Suprapubic skin (tissue), 4 donors: ENCODE measurements at places on chromosomes 5 and 9.

DNA sequence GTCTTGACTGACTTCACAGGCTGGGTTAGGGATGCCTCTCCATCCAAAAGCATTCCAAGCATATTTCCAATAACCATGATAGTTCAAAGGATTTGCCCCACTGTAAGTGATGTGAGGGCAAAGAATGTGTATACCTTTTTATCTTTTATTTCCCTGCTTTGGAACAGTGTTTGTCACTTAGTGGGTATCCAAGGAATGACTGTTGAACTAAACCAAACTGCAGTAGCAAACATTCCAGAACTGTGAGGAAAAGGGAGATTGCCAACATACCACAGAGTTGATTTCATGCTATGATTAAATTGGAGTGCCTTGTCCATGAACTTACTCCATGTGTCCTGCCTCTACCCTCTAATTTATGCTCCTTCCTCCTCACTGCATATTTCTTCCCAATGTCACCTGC lies 400.0 kb downstream of the KIAA0825 start:
- no peaks in the 10 kb centered on the region for H3K27me3 ChIP-seq
- no peaks in the 10 kb centered on the region for H3K4me1 ChIP-seq
- no peaks in the 10 kb centered on the region for H3K36me3 ChIP-seq
- no peak overlapping the region for H3K27ac ChIP-seq
- DNase-seq = no peak

DNA sequence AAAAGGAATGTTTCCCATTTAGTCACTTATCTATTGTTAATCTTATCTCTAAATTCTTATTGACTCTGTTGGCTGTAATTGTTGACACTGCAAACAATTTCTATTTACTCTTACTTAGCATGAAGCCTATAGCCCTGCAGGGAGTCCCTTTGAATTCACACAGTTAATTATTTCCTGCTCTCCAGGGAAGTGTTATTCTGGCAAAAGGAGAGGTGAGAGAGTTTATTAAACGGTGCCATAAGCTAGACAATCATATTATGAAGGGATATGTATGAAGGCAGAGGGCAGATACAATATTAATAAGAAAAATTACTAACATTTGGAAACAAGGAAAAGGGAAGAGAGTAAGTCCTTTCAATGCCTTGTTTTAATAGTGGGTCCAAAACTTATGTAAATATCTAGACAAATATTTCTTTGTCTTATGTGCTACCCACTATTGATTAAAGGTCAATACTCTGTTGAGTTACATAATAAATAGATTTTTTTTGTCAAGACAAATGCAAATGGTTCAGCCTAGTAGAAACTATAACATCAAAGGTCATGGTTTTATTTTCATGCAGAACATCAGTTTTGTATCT lies 107.1 kb downstream of the CDH18 start:
- no peak overlapping the region for H3K4me3 ChIP-seq
- H3K36me3 ChIP-seq = no peaks in the 10 kb centered on the region
- no peak for DNase-seq
- no peaks in the 10 kb centered on the region for H3K27me3 ChIP-seq

DNA sequence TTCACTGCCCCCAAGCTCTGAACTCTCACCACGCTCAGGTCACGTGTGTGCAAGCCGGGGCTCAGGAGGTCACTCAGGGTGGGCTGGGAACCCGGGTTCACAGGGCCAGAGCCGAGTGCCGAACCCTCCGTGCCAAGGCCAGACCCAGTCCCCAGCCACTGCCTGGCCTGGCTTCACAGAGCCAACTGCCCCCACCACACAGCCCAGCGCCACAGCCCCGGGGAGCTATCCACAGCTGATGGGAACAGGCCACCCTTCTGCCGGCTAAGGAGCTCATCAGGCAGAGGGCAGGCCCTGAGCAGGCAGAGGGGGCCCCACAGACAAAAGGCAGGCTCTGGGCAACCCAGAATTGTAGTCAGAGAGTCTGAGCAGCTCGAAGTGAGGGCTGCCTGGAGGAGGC lies 117.0 kb downstream of the VAV2 start:
- no peak for DNase-seq
- no peaks in the 10 kb centered on the region for H3K36me3 ChIP-seq
- H3K4me1 ChIP-seq = peaks cover 42% of the 10 kb centered on the region
- H3K27me3 ChIP-seq = no peaks in the 10 kb centered on the region

- no peak overlapping the region for H3K4me3 ChIP-seq
- H3K4me1 ChIP-seq = no peaks in the 10 kb centered on the region
- no peak for DNase-seq
- no peaks in the 10 kb centered on the region for H3K36me3 ChIP-seq
- H3K27ac ChIP-seq = no peak overlapping the region
Observed at GRCh38 chr5:155512329-155512728, 498.8 kb downstream of the KIF4B start.

- no peak for DNase-seq
- H3K4me3 ChIP-seq = no peak overlapping the region
- H3K27me3 ChIP-seq = no peaks in the 10 kb centered on the region
- no peak overlapping the region for H3K27ac ChIP-seq
- peaks cover 66% of the 10 kb centered on the region for H3K36me3 ChIP-seq
Observed at GRCh38 chr9:120441426-120442307, 138.3 kb downstream of the CDK5RAP2 start.

DNA sequence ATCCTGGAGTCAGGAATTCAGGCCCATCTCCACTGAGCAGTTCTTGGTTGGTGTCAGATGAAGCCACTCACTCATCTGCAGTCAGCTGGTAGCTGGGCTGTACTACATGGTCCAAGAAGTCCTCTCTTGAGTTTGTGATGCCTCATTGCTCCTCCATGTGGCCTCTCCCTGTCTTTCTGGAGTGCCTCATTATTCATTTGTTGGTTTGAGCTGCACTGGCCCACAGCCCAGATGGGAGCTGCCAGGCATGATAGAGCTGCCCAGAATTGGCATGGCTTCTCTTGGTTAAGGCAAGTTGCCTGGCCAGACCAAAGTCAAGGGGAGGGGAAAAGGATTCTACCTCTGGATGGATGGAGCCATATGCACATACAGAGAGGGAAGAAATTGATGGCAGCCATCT lies 8.0 kb downstream of the PTCD2 start:
- no peaks in the 10 kb centered on the region for H3K4me1 ChIP-seq
- H3K27ac ChIP-seq = no peak overlapping the region
- H3K36me3 ChIP-seq = peaks cover 46% of the 10 kb centered on the region
